ENCODE measurements at places on chromosomes 16 and 17.

GRCh38 chr16:88533932-88534637, 36.1 kb upstream of the ZC3H18 start:
- no peak for DNase-seq

DNA sequence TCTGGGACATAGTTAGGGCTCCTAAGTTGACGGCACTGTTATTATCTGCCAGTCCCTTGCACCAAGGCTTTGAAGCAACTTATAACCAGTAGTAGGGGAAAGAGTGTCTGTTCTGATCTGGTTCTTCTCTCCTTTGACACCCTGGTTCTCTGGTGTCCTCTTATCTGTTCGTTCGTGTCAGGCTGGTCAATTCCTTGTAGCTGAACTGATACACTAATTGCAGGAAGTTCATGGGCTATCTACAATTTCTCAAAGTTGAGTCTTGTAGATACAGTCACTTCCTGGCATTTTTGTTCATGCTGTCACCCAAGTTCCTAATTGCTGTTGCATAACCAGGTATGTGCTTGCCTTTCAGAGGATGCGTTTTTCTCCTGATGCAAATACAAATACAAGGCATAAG, 17.3 kb upstream of the MYO1D start:
- no peak for DNase-seq

DNA sequence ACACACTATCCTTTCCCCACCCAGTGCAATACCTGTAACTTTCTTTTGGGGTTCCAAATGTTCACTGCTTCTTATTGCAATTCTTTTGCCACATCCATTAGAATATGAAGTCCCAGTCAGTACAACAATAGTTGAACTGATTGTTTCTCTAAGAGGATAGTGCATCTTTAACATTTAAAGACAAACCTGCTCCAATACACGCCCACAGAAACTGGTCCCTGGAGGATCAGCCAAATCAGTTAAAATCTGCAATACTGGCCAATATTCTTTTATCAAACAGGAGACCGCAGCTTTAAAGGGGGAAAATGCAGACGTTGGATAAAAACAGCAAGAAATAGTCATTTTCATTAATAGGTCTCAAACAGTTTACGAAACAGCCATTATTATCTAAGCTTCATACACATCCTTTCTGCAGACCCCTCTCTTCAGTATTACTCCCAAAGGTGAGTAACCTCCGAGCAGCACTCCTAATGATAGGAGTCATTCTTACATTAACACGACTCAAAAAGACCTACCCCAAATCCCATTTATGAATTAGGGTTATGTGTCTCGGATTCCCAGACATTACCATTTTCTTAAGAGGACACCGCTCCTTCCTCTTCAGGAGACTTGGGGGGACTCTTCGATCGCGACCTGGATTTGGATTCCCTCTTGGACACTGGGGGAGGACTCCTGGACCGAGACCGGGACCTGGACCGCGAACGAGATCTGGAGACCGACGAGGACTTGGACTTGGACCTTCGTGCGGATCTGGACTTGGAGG, 1.4 kb downstream of the SRSF2 start:
- no peak for DNase-seq

GRCh38 chr17:61414936-61415251, 15.3 kb downstream of the TBX2 start:
- DNase-seq = no peak

DNA sequence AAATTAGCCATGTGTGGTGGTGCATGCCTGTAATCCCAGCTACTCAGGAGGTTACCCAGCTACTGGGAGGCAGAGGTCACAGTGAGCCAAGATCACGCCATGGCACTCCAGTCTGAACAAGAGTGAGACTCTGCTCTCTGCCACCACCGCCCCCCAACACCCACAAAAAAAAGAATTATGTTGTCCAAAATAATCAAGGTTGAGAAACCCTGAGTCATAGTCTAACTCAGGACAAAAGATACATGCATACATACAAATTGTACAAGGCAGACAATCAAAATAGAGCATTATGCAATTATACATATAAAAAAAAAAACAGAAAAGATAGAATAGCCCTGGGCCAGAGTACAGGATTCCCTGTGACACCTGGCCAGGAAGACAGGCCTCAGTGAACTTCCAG, 6.6 kb upstream of the KPNB1 start:
- DNase-seq = no peak

GRCh38 chr17:51541215-51541614, 280.9 kb downstream of the UTP18 start:
- DNase-seq = no peak

- no peak for DNase-seq
Observed at GRCh38 chr17:39376434-39376833, 25.0 kb downstream of the FBXL20 start.

DNA sequence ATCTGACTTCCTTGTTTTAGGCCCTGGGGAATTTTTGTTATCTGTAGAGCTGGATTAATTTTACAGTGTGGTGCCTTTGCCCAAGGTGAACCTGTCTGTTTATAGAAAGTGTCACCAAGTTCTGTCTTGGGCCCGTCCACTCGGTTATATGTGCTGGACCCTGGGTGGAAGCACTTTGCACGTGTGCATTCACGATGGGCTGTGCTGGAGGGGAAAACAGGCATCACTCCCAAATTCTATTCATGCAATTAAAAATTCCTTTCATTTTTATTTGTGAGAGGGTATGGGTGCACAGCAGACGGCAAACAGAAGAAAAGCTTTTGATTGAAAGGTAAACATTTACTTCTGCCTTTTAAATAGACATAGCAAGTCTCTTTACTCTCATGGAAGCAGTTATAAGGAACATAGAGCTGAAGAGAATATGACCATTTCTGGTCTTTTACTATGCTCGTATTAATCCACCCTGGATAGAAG, 101.2 kb downstream of the WWOX start:
- no peak for DNase-seq

DNA sequence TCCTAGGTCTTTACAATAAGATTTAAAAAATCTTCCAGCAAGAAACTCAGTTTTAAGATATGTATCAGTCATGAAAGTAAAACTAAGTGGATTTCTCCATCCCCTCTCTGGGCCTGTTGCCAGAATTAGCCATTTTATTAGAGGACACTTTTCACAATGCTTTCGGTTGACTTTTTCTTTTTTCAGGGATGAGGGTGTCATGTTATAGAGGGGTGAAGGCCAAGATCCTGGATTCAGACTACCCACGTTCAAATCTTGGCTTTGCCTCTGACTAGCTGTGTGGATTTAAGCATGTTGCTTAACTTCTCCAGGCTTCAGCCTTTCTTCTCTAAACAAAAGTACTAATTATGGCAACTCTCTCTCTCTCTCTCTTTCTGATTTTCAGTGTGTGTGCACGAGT, 111.7 kb upstream of the COX10 start:
- no peak for DNase-seq

DNA sequence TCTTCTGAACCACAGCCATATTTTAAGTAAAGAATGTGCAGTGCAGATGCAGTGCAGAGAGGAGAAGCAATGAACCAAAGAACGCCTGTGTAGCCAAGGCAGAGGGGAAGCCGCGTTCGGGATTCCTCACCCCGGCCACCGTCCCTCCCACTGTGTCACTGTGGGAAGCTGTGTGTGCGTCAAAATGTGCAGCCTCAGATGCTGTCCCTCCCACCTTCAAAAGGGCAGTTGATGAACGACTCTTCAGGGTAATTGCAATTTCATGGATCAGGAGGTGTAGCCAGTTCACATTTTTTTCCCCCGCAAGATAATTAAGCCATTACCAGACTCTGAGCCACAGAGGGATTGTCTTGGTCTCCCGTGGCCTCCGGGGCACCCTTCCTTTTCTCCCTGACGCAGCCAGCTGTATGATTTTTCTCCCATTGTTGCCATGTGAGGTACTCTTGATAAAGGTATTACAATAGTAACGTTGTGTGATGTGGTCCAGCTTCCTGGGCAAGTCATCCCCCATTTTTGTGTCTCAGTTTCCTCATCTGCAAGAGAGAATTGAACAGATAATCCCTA, 190.0 kb downstream of the FOXL1 start:
- DNase-seq = no peak

DNA sequence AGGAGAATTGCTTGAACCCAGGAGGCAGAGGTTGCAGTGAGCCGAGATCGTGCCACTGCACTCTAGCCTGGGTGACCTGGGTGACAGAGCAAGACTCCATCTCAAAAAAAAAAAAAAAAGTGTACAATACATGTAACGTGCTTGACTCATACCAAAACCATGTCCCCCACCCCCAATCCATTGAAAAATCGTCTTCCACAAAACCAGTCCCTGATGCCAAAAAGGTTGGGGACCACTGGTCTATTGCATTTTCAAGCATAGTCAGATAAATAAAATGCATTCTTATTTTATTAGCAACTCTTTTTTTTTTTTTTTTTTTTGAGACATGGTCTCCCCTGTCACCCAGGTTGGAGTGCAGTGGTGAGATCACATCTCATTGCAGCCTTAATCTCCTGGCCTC, 52.1 kb downstream of the COPRS start:
- no peak for DNase-seq

DNA sequence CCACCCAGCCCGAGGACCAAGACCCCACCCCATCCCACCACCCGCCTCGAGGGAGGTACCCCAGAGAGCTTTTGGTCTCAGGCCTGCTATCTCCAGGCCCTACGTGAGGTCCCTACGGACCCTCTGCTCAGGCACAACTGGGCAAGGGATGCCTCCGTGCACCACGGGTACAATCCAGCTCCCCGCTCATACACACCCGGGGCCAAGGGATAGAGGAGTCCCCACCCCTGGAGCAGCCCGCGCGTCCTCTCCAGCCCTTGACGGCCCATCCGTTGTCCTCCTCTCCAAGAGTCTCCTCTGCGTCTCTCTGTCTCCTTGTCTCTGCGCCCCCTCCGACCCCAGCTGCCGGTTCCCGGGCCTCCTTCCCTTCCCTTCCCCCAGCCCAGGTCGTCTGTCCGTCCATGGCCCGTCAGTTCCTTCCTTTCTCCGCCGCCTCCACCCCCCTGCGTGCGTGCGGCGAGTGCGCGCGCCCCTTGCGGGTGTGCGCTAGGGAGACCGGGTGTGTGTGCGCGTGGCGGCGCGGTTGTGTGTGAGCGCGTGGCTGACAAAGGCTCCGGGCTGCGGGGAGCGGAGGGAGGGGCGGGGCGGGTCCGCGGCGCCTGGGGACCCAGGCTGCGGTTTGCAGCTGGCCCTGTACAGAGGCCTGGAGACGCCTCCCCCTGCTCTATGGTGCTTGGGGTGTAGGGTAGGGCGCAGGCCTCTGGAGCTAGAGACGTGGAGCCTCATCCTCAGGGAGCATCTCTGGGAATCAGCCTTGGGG, 930 bp downstream of the SPNS2 start:
- DNase-seq = no peak

GRCh38 chr17:6551869-6552531, 4.4 kb downstream of the PITPNM3 start:
- DNase-seq = no peak

Data from omental fat pad (tissue), 4 donors.